Activated CD8-positive, alpha-beta T cell treated with anti-CD3 and anti-CD28 coated beads for 36 hours (primary cell): ENCODE measurements at places on chromosomes 5 and 9. TPM values are rescaled to one million over a fixed set of nuclear protein-coding genes. Genes with fewer than 3 reads are reported as not detected.

DNA sequence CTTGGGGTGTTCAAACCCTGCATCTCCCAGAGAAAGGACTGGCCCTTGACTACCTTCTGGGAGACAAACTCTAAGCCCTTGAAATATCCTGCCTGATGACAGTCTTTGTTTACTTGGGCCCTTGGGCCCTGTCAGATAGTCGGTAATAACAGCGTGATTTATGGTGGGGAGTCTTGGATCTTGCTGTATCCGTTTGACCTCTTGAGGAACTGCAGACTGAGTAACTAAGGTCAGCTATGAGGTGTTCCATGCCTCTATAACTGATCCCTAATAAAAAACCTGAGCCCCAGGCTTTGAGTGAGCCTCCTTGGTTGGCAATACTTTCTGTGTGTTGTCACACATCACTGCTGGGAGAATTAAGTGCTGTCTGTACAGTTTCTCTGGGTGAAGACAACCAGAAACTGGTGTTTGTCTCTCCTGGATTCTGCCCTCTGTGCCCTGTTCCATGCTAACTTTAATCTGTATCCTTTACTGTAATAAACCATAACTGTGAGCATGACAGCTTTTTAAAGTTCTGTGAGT lies 56.2 kb upstream of the ANKRD33B start:
- no peak overlapping the region for H3K27ac ChIP-seq
- no peaks in the 10 kb centered on the region for H3K36me3 ChIP-seq
- H3K27me3 ChIP-seq = peaks cover 5% of the 10 kb centered on the region
- no peak overlapping the region for H3K4me3 ChIP-seq
- DNase-seq = no peak
- H3K4me1 ChIP-seq = no peaks in the 10 kb centered on the region

DNA sequence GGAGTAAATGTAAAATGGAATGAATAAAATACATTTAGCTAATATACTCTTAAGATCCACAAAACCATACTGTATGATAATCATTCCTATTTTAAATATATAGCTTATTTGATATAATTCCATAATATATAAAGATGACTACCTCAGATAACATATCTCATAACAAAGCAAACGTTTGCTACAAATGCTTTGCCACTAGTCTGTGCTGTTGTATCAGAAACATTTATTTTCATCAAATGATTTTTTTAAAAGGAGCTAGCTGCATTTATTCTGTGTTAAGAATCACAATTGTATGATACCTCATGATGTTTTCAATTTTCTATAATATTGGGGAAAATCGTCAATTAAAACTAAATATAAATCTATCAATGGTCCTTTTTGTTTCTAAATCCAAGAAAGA lies 567.2 kb downstream of the PTPRD start:
- no peak overlapping the region for H3K27ac ChIP-seq
- no peaks in the 10 kb centered on the region for H3K27me3 ChIP-seq
- DNase-seq = no peak
- no peak overlapping the region for H3K4me3 ChIP-seq

Gene C6
- total RNA-seq = not detected

Gene HRH2
- total RNA-seq = 24.5 TPM

Gene TCF7
- total RNA-seq = 50.3 TPM
